ENCODE measurements at places on chromosomes 2 and 18.

- DNase-seq: no peak
Observed at GRCh38 chr2:193895226-193895625, 1700.5 kb upstream of the TMEFF2 start.

DNA sequence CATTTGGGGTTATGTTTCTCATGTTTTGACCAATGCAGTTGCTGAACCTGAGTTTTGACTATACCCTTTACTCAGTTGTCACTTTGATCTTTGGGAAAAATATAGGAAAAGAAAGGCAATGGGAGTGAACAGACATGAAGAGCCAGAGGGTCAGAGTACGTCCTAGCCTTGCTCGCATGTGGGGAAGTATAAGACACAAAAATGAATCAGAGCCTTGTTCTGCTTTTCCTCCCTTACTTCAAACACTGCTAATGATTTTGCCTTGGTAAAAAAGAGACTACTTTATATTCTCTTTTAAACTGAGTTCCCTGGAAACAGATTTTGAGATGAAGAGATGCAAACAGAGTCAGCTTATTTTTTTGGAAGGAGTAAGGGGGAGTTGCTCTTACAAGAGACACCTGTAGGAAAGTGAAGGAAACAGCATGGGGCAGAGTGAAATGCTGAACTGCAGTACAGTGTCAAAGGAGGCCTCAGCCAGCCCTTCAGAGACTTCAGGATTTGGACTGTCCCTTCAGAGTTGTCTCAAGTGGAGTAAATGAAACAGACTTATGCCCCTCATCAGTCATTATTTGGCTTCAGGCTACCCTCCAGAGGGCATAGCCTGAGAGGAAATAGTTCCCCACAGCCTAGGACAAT, 11.1 kb upstream of the FAP start:
- DNase-seq: no peak

DNA sequence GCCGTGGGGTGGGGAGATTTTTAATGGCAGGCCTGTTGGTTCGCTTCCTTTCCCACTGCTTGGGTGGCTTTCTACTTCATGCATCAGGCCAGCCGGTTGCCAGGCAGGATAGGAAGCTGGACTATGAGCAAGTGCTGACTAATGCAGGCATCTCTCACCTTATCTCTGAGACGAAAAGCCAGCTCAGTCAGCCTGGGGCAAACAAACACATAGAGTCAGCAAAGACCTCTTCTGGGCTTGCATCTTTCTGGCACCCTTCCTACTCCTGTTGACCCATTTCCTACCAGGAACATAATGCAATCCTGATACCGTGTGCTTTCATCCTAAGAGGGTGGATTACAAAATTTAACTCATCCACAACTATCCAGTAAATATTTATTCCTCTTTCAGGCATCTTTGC, 416.6 kb upstream of the MEX3C start:
- peak; percentile 84 for DNase-seq

GRCh38 chr18:49898421-49898820, 85.1 kb upstream of the ACAA2 start:
- no peak for DNase-seq

DNA sequence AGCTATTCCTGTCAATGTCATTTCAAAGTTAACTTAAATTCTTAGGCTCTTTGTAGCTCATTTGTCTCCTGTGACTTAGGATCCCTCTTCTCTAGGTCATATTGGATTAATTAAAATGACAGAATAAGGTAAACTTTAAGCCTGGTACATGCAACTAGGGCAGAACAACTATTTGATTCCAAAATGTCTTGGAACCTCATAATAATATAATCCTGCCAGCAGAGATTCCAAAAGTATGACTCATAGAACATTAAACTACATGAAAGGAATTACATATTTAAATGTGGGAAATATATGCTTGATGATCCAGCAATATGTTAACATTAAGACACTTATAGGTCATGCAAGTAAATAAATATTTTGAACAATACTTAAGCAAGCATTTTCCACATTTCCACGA, 63.3 kb downstream of the COL3A1 start:
- DNase-seq: no peak

- no peak for DNase-seq
Observed at GRCh38 chr18:45786941-45787340, 38.5 kb upstream of the SIGLEC15 start.

GRCh38 chr2:170248574-170249393, 70.8 kb downstream of the MYO3B start:
- DNase-seq: no peak

DNA sequence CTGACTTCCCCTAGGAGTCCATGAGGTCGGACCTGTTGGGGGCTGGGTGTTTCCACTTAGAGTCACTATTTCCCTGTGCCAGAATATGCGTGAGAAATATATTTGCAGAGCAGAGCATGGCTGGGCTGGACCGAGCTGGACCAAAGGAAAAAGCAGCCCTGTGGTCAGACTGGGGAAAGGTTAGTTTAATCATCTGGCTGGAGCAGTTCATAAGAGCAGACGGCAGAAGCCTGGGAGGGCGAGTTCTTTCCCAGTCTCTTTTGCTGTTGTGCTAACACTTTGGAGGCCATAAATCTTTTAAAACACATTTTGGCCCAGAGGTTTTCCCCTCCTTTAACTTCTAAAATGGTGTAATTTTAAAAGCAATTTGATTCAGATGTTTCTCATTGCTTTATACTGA, 66.5 kb downstream of the GLI2 start:
- DNase-seq: no peak

GRCh38 chr2:208000701-208001395, 24.5 kb downstream of the PLEKHM3 start:
- DNase-seq: no peak

DNA sequence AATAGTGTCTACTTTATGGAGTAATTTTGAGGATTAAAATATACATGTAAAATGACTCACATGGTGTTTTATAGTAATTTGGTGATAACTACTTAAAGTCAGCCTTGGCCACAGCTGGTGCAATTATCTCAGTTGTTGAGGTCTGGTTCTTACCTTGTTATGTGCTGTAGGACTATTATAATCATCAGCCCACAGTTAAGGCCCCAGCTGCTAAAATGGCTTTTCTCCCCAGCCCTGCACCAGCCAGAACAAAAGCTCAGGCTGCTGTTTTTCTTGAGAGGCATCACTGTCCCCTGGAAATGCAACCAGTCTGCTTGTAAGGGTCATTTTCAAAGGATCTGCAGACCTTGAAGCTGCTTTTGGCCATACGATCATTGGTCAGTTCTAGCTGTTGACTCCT, 283.3 kb upstream of the THUMPD2 start:
- DNase-seq: no peak

GRCh38 chr18:55375930-55376329, 212.1 kb downstream of the TCF4 start:
- no peak for DNase-seq

GRCh38 chr2:105961599-105962146, 217.0 kb downstream of the NCK2 start:
- DNase-seq: no peak

DNA sequence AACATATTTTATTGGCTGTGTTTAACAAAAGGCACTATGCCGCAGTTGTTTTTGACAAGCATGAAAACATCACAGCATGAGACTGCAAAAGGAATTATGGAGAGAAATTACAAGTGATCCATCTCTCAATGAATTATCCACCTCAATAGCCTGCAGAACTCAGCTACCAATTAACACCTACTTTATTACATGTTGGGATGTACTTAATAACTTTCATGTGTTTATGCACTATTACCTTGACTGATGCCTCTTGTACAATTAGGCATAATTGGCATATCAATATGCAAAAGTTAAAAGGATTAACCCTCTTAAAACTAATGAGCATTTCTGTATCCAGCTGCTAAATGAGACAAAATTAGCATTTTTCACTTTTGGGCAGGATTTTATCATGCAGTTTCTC, 27.8 kb downstream of the ARHGAP15 start:
- no peak for DNase-seq

DNA sequence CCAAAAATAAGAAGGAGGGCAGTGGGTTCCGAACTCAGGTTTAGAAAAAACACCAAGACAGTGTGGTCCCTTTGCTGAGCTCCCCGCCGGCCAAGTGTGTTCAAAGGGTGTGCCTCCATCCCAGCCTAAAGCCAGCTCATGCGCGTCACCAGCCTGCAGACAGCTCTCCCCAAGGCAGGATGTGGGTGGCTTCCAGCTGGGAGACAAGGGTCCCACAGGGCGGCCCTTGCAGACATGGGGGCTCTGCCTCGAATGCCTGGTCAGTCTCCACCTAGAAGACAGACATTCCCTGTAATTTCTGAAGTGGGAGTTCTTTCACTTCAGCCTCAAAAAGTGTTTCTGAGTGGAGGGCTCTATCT, 135.8 kb upstream of the GPC1 start:
- DNase-seq: no peak

DNA sequence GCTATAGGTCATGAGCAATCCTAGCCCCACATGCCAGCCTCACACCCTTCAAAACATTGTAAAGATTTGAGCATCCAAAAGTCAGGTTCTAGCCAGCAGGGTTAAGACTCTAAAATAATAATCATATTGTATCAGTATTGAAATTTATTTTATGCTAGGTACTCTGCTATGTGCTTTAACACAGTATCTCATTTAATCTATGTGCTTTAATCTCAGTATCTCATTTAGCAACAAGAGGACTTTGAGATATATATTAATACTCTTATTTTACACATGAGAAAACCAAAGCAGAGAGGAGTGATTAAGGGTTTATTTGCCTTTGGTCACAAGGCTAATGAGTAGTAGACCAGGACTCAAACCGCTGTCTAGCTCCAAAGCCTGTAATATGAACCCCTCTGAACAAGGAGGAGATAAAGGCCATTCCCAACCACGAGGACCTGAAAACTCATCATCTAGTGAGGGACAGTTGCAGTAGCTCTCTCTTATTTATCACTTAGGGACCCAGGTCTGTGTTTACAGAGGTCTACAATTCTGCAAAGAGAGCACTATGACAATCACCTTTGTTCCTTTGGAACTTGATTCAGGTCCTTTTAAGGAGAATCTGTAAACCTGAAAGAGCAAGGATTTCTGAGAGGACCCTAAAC, 116.5 kb upstream of the SERTAD2 start:
- DNase-seq: no peak

DNA sequence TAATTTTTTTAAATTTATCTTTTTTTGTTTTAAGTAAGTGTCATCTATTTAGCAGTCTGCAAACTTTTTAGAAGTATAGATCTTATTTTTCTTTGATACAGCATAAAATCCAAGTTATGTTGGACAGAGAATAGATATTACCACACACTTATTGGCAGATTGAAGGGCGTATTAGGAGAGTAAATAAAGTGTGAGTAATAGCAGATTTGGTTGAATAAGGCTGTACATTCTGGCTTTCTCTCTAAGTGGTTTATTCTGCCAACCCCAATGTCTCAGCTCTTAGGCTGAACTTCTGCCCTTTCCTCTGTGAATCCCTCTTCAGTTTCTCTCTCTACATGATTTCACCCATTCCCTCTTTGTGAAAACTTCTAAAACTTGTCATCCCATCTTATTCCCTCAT, 651.2 kb downstream of the DCC start:
- no peak for DNase-seq

- DNase-seq: no peak
Observed at GRCh38 chr18:58400331-58400870, 228.5 kb downstream of the ALPK2 start.

GRCh38 chr2:142020368-142020767, 110.4 kb downstream of the LRP1B start:
- DNase-seq: no peak

DNA sequence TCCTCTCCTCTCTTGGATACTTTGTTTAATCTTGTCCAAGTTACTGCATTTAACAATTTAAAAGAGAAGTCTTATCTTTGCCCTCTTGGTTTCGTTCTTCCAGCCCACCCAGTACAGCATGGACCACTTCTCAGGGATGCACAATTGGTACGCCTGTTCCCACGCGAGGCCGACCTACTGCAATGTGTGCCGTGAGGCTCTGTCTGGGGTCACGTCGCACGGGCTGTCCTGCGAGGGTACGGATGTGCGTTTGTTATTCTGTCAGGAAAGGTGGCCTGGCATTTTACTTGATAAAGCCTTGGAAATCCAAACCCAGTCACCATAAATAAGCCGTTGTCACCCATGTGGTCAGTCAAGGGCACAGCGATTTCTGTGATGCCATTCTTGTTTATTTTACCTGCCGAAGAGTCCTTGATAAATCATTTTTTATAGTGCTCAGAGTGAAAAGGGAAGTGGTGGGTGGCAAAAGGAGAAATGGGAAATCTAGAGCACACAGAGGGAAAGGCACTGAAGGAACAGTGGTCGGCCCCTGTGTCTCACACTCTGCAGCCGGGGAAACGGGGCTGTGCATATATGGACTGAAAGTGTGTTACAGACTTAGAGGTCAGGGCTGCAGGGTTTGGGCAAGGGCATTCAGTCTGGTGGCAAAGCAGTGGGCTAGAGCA, 80.5 kb downstream of the DGKD start:
- DNase-seq: no peak

DNA sequence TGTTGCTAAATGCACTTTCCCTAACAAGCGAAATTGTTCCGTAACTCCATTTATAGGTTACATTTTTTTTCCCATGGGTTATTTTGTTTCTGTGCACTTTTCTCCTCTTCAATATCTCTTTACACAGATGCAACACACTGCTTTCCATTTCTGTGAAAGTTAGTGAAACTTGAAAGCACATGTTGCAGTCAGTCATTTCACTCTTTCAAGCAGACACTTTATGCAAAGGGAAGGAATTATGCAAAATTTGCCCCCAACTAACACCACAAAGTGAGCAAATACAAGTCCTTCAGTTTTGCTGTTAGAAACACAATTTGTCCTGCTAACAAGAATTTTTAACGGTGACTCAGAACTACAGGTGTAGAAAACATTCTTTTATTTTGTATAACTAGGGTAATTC, 124.8 kb downstream of the PTH2R start:
- no peak for DNase-seq

DNA sequence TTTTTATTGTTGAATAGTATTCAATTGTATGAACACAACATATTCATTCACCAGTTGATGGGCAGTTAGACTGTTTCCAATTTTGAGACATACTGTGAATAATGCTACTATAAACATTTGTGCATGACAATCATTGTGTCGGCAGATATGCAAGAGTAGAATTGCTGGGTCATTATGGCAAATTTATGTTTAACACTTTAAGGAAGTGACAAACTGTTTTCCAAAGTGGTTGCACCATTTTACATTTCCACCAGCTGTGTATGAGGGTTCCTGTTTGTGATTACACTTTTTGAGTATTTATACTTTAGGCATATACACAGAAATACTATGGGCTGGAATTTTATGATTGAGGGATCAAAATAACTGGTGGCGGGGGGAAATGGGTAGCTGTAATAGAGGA, 61.2 kb downstream of the MAP4K3 start:
- no peak for DNase-seq

All from epithelial cell of prostate (primary cell).